ENCODE measurements at places on chromosomes 1 and 21.

GRCh38 chr1:156643778-156644092 lies 1.8 kb downstream of the BCAN start:
- DNase-seq = peak; percentile 22

- no peak for DNase-seq
Measured at GRCh38 chr1:51504806-51505525, 14.1 kb downstream of the EPS15 start.

DNA sequence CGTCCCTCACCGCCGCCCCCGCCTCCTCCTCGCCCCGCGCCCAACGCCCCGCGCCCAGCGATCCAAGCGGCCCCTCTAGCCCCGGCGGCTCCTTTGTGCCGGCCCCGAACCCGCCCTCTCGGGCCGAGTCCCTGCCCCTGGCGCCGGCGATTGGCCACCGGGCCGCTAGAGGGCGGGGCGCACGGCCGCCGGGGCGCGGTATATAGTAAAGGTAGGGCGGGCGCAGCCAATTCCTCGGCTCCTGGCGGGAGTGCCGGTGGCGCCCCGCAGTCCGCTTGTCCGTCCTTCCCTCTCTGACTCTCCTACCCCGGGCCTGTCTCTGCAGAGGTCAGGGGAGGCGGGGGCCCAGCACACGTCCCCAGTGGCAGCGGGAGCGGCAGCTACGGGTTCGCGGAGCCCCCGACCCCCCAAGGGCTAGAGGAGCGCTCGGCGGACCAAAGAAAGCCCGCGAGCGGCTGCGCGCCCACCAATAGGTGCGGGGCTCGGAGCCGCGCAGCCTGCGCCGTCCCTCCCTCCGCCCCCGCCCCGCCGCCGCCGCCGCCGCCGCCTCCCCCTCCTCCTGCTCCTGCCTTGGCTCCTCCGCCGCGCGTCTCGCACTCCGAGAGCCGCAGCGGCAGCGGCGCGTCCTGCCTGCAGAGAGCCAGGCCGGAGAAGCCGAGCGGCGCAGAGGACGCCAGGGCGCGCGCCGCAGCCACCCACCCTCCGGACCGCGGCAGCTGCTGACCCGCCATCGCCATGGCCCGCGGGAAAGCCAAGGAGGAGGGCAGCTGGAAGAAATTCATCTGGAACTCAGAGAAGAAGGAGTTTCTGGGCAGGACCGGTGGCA lies at the start of gene ATP1B1:
ATP1B1 (plus strand) TSS at position 596 of the 826 bp plus-strand sequence; CDS start at position 736, 140 bp downstream.
- DNase-seq = peak; percentile 84

GRCh38 chr1:20597650-20598049 lies 8.8 kb downstream of the CDA start:
- DNase-seq = no peak

- no peak for DNase-seq
Measured at GRCh38 chr1:37149296-37149695, 115.0 kb upstream of the GRIK3 start.

DNA sequence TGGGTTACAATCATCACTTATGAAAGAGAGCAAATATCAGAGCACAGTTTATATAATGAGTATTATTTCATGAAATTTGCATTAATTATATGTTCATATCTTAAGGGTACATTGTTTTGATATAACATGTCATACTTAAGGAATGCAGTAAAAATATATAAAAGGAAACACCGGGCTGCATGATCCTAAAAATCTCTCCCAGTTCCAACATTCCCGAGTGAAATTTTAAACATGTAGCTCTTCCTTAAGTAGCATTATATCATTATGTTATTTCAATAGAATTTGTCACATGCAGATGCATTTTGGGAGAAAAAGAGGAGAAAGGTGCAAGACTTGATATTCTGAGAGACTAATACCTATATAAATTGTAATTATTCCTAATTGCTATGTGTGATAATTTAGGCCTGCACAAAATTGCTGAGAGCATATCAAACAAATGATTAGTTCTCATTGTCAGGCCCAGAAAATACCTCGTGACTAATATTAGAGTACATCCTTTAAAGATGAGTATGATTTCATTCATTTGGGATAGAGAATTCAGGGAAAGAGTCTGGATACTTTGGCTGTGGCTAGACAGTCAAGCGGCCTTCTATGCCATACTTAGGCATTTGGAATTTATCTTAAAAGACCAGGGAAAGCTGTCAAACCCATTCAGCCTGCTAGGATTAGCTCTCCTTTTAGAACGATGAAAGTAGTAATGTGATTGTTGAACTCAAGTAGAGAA lies 86.8 kb downstream of the ADGRL2 start:
- DNase-seq = no peak

DNA sequence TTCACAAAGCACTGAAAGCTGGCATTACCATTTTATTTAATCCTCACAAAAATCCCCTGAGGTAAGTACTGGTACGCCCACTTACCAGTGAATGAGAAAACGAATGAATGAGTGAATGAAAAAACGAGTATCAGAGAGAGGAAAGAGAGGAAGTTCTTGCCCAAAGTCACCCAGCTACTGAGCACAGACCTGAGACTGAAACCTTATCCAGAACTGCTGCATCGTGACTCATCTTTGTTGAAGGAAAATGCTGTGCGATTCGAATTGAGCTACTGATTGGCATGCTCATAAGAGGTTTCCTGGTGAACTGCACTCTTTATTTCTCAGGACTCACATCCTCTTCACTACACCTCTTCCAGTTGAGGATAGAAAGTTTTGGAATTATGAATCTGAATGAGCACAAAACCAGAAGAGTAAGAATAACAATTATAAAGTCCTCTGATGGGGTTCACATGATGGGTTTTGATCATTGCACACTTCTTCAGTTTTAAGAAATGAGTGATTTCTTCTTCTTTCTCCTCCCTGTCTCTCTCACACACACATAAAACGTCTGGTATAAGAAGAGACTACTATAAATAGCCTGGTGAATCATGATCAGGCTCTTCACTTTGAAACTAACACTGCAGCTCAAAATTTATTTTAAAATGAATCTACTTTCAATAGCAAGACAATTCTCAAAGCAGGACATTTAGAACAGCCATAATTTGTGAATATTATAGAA lies 32.1 kb downstream of the IL12RB2 start:
- DNase-seq = no peak

DNA sequence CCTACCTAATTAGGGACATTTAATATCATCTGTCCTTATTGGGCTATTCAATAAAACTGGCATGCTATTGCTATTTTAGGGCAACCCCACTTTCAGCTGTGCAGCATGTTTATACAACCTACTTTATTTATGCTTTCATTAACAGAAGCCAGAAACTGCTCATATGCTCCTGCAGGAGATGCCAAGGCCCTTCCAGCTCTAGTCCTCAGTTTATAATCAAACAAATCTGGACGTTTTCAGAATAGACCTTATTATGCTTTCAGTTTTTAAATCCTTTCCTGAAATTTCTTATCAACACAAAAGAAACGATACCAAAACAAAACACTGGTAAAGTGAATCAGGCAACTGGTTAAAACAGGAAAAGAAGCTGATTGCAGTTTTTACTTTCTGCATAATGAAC lies 53.2 kb downstream of the PTGS2 start:
- DNase-seq = no peak

- no peak for DNase-seq
Measured at GRCh38 chr1:232998138-232998537, 47.7 kb downstream of the NTPCR start.

GRCh38 chr1:113153116-113153803 lies 80.3 kb downstream of the LRIG2 start:
- DNase-seq = no peak

DNA sequence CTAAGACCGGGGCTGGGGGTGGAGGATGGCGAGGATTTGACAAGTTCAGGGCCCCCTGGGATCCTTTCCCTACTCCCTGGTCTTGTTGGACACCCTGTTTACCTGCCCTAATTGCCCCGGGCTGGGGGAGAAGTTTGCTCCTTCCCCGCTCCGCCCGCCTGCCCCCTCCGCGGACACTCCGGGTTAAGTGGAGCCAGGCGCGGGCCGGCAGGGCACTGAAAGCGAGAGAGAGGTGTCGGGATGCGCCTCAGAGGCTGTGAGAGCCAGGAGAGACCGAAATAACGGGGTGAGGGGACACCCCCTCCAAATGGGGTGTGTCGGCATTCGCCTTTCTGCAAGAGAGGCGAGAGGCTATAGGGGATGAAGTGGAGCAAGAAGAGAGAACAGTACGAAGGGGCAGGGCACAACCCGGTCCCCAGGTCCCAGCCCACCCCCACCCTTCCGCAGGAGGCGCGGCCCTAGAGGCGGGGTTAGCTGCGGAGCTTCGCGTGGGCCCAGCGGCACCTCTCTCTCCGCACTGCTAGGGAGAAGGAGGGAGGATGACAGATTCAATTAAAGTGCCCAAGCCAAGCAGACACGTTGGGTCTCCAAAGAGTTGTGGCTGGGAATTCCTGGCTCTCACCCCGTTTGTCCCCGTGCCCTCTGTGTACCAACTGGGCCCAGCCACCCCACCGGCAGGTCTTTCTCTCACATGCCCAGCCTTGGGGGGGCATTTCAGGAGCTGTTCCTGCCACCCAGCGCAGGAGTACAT lies 3.8 kb downstream of the EFNA3 start:
- no peak for DNase-seq

DNA sequence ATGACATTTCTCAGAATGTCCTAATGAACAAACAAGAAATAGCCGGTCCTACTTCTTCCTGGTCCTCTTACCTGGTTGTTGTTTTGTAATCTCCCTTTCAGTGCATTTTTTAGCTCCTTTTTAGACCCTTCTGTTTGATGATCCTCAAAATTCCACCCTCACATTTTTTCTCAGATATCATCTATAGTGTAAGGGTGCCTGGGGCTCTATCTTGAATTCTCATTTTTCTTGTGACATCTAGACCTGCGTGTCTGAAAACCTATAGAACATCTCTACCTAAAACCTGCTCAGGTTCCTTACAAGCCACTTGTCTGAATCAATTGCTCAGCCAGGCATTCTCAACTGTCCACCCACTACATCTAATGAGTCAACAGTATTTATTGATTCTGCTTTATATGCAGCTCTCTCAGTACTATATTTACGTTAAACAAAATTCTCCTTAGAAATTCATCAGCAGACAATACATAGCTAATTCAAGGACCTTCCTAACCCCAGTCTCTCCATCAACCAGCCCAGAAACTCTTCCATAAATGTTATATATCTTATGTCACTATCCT lies 36.5 kb upstream of the USH2A start:
- no peak for DNase-seq

GRCh38 chr1:220164116-220164515 lies 70.2 kb downstream of the IARS2 start:
- no peak for DNase-seq

GRCh38 chr1:155983191-155984024 lies 5.1 kb upstream of the ARHGEF2 start:
- no peak for DNase-seq

DNA sequence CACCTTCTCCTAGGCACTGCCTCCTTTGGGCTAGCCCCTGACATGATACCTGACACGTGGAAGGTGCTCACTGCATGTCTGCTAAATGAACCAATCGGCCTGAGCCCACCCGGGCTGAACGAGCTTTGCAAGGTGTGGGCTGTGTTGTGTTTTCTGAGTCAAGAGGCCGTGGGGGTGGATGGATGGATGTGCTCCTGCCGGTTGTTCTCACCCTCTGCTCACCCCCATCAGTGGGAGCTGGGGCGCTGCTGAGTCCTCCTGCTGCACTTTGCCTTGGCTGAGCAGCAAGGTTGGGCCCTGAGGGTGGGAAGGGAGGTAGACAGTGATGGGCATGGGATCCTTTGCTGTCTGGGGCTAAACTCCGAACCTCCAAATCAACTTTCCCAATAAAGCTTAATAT lies 6.7 kb upstream of the CACNA1E start:
- no peak for DNase-seq

DNA sequence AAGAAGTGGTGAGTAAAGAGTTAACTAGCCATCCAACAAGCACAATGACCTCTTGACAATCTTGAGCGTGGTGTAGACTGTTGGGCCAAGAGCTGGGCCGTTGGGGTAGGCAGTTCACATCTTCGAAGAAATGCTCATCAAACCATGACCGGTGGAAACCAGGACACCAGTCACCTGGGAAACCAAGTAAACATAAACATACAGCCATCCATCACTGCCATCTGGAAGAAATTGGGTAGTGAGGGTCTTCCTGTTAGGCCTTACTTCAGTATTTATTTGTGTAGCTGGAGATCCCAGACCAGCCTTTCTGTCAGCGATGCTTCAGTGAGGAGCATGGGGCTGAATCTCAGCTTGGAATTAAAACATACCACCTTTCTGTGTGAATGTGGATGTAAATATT lies 108.1 kb upstream of the HAO2 start:
- no peak for DNase-seq

GRCh38 chr1:53439337-53440207 lies 19.6 kb upstream of the DMRTB1 start:
- DNase-seq = no peak

GRCh38 chr1:9410737-9411297 lies 118.1 kb downstream of the SPSB1 start:
- DNase-seq = peak; percentile 28

- DNase-seq = peak; percentile 77
Measured at GRCh38 chr1:197902454-197903195, at the start of gene C1orf53. Gene C1orf53 (plus strand): TSS chr1:197902630. CDS start chr1:197902650, 20 bp downstream.

GRCh38 chr1:100284591-100284990 lies 18.6 kb downstream of the RTCA start:
- no peak for DNase-seq

DNA sequence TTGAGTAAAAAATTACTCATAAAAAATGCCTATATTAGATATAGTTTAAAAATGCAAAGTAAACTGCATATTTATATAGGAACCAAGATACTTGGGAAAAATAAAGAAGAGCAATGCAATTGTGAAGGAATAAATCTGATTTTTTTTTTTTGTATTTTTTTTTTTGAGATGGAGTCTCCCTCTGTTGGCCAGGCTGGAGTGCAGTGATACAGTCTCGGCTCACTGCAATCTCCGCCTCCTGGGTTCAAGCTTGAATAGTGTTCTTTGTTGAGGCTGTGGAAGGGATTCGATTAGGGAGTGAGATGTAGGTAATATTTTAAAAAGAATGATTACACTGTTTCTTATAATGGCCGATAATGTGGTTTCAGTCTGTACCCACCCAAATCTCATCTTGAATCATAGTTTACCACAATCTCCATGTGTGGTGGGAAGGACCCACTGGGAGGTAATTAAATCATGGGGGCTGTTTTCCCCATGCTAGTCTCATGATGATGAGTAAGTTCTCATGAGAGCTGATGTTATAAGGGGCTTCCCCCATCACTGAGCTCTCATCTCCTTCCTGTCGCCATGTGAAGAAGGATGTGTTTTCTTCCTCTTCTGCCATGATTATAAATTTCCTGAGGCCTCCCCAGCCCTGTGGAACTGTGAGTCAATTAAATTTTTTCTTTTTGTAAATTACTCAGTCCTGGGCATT lies 1765.9 kb downstream of the PLA2G4A start:
- DNase-seq = no peak

Data from CD4-positive, alpha-beta T cell treated with Interleukin-21 for 1 hour (primary cell).